Kidney epithelial cell (primary cell): ENCODE measurements at places on chromosomes 1 and 21.

DNA sequence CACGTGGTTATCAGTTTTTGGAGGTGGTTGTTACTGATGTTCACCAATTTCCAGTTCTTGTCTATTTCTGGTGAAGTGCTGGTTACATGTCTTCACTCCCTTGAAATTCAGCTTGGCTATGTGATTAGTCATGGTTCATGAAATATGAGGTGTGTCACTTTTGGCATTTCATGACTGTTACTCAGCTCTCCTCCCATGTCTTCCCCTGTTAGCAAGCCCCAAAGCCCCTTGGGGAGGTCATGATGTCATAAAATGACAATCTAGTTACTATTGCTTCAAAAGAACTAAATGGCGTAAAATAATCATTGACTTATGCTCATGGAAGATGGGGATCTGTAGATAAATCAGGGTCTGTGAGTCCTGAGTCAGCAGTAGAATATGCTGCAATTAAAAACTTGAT lies 425.1 kb downstream of the SETD4 start:
- DNase-seq: peak; percentile 62

GRCh38 chr1:229843627-229844238 lies 217.7 kb downstream of the URB2 start:
- DNase-seq: no peak

- DNase-seq: no peak
These were observed 69.9 kb upstream of the ADGRL2 start for GRCh38 chr1:81730881-81731280.

GRCh38 chr1:163535807-163536206 lies 214.1 kb downstream of the NUF2 start:
- no peak for DNase-seq

GRCh38 chr1:116075575-116075974 lies 35.6 kb upstream of the MAB21L3 start:
- DNase-seq: no peak

- no peak for DNase-seq
These were observed 196.3 kb downstream of the TTLL7 start for GRCh38 chr1:83802460-83803152.

- no peak for DNase-seq
These were observed 25.9 kb downstream of the CYP2J2 start for GRCh38 chr1:59900640-59901039.

DNA sequence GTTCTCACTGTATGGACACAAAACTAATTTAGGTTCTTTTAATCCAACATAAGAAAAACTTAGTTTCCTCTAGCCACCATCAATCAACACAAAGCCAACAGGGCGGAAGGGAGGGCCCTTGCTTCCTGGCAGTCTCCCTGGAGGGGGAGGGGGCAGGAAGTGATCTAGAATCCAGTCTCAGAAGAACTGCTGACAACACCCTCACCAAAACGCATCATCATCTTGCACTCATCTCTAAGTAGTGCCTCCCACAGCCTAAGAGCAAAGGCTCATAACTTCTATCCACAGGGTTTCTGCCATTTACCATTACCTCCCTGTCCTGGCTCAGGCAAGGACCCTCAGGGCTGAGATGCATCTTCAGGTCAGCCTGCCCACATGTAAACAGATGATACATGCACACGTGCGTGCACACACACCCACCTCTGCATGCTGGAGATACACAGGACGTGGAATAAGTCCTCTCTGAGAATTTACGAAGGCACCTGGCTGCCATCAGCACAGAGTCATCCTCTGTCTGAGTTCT lies 20.5 kb downstream of the HIVEP3 start:
- no peak for DNase-seq

GRCh38 chr1:202638019-202638700 lies 72.1 kb downstream of the SYT2 start:
- no peak for DNase-seq

DNA sequence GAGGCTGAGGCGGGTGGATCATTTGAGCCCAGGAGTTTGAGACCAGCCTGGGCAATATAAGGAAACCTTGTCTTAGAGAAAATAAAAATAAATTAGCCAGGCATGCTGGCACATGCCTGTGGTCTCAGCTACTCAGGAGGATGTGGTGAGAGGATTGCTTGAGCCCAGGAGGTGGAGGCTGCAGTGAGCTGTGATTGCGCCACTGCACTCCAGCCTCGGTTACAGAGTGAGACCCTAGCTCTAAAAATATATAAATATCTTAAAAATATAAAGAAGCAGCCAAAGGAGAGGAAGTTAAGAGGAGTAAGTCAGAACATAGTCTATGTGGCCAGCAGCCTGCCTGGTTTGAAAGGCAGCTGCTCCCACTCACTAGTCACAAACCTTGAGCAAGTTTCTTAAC lies 4.5 kb upstream of the IL10RB start:
- DNase-seq: no peak

DNA sequence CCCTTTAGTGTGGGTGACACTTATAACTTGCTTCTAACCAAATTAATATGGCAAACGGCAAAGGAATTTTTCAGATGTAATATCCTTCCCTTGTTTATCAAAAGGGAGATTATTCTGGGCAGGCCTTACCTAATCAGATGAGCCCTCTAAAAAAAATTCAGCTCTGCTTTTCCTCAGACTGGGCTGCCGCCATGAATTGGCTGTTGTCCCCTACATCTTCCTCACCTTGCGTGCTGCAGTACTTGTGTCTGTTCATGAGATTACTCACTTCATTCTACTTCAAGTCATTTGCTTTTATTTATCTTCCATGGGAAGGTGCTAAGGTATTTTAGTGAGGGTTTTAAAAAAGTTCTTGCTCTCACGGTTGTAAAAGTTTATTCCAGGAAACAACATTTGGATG lies 705.5 kb downstream of the KCNT2 start:
- DNase-seq: no peak

DNA sequence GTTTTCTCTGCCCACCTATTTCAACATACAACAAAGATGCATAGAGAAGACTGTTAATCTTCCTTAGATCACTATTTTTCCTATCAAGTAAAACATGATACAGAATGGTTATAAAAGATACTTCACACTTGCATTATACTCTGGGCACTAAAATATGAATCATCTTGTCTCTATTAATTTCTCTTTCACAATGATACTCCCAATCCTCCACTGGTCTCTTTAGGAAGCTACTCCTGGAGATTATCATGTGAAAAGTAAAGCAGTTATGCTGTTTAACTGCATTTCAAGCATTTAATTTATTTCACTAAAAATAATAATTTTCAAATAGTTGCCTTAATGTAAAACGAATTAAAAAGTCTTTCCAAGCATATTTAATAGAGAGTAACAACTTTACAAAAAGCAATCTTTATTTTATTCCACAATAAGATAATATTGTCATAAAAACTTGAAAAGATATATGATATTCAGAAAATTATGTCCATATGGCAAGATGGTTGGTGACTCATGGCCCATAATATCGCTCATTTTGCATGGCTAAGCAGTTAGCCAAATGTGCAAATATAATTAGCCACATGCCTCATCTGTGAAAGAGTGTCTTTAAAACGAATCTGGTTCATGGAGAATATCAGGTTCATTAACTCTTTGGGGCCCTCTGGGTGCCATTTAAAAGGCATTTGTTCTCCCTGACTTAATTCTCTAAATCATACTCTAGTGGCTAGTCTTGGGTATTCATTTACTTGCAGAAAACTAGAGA lies 1569.0 kb upstream of the B3GALT2 start:
- DNase-seq: no peak

GRCh38 chr1:89705901-89706699 lies 73.2 kb downstream of the LRRC8C start:
- no peak for DNase-seq

DNA sequence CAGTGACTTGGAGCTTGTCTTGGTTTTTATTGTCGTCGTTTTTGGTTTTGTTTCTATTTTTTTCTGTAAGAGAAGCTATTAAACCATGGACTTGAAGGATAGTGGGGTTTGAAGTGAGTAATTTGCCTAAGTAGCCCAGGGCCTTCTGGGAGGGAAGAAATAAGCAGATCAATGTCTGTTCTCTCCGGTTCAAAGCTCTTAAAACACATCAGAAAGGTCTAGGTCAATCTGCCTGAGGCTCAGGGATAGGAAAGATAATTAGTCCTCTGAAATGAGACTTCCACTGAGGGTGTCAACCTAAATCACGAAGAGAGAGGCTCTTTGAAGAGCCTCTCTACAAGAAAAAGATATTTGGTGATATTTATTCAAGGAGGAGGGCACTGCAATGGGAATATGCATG lies 178.0 kb downstream of the MATN1 start:
- no peak for DNase-seq

GRCh38 chr1:178502856-178503255 lies 6.1 kb upstream of the CLEC20A start:
- no peak for DNase-seq

DNA sequence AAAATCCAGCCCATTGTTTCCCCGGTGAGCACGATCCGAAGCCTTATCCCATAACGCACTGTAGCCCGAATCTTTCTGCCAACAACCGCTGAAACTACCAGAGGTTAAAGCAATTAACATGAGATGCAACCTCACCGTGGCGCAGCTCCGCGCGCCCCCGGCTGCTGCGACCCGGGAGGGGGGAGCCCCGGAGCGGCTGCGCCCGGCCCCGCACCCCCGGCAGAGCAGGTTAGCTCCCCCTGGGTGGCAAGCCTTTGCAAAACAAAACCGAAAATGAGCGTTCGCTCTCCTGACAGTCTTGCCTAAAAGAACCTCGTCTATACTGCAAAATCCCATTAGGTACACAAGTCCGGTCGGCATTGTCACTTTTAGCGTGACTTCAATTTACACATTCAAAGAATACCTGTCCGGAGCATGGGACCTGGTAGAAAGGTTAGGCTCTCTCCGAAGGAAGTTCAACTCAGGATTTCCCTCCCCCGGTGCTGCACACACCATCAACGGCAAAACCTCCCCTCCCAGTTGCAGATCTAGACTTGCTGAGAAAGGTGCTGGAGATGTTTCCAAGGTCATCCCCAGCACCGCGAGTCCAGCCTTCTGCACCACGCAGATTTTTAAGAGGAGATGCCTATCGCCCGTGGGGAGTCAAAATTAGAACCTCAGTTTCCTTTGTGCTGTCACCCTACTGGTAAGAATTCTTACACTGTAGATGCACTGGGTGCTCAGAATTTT lies 107.5 kb downstream of the ZNF281 start:
- DNase-seq: no peak

DNA sequence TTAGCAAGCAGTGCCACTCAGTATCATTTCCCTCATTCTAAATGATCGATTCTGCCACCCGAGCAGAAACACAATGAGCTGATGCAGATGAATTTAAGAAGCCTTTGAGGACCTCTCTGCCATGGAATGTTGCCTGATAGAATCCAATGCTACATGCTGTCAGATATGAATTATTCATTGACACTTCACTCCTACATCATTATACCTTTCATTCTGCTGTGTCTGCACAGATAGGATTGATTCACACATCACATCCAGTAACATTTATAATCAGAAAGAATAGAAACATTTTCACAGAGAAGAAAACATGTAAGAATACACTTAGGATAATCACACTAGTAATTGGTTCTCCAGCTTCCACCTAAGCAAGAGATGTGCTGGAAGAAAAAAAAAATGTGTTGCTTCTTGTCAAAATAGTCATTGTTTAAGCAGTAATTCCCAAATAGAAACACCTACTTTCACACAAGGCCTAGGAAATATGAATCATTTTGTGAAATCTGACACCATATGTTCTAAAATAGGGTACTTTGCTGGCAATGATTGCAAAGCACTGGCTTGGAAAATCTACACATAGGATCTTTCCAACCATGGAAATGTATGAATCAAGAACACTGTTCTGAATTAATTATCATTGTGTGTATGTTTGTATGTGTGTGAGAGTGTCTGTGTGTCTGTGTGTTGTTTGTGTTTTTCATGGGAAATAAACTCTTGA lies 110.1 kb downstream of the GRIK1 start:
- DNase-seq: no peak

- DNase-seq: no peak
These were observed 3.1 kb upstream of the CDC14A start for GRCh38 chr1:100349246-100349645.

- no peak for DNase-seq
These were observed 5.1 kb downstream of the PEF1 start for GRCh38 chr1:31639543-31639942.

DNA sequence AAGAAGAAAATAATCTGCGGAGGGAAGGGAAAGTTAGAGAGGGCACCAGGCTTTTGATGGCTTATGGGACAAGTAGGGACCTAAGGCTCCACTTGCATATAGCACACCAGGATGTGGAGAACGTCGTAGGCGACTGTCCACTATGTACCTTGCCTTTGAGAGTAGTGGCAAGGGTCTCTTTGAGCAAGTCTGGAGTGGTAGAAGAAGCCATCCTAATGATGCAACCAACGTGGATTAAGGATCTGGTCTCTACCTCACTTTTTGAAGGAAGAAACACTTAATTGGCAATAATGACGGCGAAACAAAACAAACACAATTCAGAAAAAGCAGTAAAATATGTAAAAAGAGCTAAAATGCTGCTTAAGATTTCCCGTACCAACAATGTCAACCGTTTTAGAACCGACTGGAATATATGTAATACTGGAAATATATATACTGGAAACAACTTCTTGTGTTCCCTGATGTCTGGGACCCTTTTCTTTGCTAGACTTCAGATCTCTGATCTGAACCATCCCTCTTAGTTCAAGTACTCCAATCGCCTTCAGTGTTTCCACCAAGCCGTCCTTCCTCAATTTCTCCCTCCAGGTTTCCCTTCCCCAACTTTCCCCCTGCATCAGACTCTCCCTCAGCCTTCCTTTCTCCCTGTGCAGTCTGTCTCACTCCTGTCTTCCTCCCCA lies 821 bp upstream of the KHDRBS1 start:
- DNase-seq: no peak

DNA sequence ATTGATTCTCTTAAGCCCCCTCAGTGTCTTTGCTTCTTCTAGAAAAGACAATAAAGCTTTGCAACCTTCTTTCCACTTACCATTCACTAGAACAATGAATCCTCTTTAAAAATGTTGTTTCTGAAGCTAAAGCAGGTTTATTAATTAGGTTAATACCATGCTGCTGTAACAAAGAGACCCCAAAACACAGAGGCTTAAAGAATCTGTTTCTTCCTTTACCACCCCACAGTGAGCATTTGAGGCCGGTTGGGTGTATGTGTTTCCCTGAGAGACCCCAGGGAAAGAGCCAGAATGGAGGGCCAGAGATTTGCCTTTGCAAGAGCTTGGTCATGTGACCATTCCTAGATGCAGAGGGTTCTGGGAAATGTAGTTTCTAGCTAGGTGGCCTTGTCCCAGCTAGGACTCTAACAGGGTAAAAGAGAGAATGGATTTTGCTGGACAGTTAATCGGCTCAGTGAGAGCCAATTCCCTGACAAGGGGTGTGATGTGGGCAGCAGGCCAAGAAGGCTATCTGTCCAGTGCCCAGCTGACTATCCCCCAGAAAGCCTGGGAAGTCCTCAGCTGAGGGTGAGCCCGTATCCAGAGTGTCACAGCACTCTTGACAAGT lies 191.8 kb upstream of the TMEM51 start:
- DNase-seq: no peak

DNA sequence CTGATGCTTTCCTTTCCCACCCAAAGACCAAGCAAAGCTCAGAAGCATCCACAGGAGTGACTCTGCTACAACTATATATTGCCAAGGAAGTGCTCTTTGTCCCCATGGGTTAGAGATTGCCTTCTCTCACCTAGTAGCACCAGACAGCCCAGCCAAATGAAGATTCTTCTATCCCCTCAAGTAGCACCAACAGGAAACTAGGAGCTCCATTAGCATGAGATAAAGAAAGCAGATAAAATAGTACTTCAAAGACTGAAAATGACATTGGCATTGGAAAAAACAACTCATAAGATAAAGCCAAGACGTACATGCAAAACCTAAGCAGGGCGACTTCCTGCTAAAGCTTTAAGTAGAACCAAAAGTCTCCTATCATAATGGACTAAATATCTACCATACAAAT lies 871.5 kb downstream of the AMY1C start:
- no peak for DNase-seq
